ENCODE measurements at places on chromosomes 2 and 18.

DNA sequence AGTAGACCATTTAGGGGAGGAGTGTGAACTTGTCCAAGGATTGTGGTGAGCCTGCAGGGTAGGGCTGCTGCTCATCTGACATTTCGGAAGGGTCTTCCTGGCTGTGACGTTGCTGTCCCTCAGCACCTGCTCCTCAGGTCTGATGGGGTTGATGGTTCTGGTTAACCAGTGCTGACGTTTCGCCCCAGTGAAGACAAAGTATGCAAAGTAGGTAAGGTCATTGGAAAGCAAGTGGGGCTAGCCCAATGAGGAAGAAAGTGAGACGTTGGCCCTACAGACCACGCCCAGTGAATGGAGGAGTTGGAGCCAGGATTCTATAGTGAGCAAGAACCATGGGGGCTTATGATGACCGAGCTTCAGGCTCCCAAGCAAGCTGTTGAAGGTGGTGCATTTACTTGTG lies 33.4 kb upstream of the ZNF396 start:
- DNase-seq, result no peak

DNA sequence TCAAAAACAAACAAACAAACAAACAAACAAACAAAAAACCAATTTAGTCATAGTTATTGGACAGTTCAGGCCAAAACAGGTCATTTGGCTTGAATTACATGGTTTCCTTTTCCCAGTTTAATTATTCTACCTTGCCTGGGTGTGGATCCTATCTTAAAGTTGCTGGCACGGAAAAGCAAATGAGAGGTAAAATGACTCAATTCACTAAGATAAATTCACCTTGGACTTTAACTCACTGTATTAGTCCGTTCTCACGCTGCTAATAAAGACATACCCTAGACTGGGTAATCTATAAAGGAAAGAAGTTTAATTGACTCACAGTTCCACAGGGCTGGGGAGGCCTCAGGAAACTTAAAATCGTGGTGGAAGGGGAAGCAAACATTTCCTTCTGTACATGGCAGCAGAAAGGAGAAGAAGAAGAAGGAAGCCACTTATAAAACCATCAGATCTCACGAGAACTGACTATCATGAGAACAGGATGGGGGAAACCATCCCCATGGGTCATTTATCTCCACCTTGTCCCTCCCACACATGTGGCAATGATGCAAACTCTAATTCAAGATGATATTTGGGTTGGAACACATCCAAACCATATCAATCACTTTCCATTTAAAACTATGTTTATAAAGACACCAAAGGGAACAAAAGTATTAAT lies 22.5 kb upstream of the TRAPPC8 start:
- DNase-seq, result no peak

- DNase-seq, result no peak
These were observed 176.6 kb downstream of the KLHL29 start for GRCh38 chr2:23561544-23561943.

GRCh38 chr2:154194909-154195643 lies 323.4 kb downstream of the GALNT13 start:
- no peak for DNase-seq

GRCh38 chr2:43743706-43744105 lies 30.1 kb upstream of the DYNC2LI1 start:
- DNase-seq, result no peak

DNA sequence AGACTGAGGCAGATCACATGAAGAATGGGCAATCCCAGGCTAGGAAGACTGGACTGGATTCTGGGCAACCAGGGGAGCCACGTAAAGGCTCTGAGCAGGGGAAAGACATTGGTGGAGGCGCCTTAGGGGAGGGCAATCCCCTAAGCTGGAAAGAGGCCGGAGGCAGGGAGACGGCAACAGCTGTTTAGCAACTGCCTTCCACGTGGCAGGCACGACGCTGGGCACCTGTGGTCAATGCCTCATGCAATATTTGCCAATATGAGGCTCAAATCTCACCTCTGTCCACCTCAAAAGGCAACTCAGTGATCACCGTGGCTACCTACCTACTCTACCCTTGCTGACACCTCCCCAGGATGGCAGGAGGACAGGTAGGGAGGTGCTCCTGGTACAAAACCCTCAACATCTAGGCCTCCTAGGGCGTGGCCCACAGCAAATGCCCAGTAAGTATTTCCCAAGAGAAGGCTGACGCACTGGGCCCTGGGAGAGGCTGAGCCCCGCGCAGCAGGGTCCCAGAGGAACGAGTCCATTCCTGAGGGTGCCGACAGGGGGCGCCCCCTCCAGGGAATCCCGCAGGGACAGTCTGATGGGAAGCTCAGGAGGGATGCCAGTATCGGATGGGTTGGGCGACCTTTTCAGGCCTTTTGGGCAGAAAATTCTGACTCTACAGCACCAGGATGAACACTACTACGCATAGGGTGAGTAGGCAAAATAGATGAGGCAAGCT lies 8.9 kb downstream of the BOLA3 start:
- DNase-seq, result no peak

GRCh38 chr18:63128237-63128974 lies 191.2 kb downstream of the BCL2 start:
- DNase-seq, result no peak

All from H54 (cell line).